ENCODE measurements at places on chromosomes 4 and X.

- no peak for DNase-seq
Measured at GRCh38 chr4:81604683-81605218, 133.0 kb upstream of the RASGEF1B start.

GRCh38 chr4:169080981-169081380 lies 70.9 kb upstream of the CBR4 start:
- DNase-seq: peak; percentile 5

- no peak for DNase-seq
Measured at GRCh38 chr4:62344915-62345314, 1144.8 kb downstream of the ADGRL3 start.

GRCh38 chrX:131626681-131627296 lies 82.9 kb downstream of the OR13H1 start:
- DNase-seq: no peak

GRCh38 chrX:130841776-130842175 lies 61.2 kb downstream of the ENOX2 start:
- DNase-seq: no peak

GRCh38 chr4:163930086-163930485 lies 435.6 kb downstream of the TMA16 start:
- peak; percentile 9 for DNase-seq

- no peak for DNase-seq
Measured at GRCh38 chrX:18654875-18655836, 16.8 kb downstream of the RS1 start.

- DNase-seq: no peak
Measured at GRCh38 chr4:38609614-38610013, 54.4 kb upstream of the KLF3 start.

DNA sequence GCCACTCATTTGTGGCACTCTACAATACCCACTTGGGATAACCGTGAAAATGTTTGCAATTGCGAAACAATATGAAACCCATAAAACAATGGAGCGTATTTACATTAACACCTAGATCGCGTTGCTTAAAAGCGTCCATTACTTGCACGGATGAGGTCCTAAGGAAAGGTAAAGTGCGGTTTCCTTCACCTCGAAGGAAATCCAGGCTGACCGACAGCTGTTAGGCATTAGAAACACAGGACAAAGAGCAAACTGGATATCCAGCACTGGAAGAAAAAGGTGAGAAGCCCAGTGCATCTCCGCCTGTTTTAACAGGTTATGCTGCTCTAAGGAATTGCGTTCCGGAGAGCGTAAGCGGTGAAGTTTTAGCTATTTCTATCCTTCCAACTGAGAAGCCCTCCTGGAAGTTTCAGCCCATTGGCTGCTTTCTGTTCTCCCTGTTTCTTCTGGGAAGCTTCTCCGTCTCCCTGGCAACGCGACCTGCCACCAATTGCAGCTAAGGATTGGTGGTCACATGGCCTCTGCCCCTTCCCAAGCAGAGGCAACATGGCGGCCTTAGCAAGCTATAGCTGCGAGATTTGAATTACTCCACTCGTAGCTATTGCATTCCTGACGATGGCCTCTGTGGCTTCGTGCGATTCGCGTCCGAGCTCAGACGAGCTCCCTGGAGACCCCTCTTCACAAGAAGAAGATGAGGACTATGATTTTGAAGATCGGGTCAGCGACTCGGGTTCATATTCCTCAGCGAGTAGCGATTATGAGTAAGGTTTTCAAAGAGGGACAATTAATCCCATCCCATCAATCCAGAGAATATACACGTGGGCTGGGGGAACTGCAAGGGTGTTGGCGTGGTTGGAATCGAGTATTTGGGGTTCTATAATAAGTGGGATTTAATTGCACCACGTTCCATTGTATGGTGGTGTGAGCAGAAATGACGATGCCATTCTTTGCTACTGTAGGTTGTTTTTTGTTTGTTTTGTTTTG lies at the start of gene INTU:
INTU (plus strand) TSS at position 538 of the 984 bp plus-strand sequence; CDS start at position 616, 78 bp downstream.
- peak; percentile 94 for DNase-seq

DNA sequence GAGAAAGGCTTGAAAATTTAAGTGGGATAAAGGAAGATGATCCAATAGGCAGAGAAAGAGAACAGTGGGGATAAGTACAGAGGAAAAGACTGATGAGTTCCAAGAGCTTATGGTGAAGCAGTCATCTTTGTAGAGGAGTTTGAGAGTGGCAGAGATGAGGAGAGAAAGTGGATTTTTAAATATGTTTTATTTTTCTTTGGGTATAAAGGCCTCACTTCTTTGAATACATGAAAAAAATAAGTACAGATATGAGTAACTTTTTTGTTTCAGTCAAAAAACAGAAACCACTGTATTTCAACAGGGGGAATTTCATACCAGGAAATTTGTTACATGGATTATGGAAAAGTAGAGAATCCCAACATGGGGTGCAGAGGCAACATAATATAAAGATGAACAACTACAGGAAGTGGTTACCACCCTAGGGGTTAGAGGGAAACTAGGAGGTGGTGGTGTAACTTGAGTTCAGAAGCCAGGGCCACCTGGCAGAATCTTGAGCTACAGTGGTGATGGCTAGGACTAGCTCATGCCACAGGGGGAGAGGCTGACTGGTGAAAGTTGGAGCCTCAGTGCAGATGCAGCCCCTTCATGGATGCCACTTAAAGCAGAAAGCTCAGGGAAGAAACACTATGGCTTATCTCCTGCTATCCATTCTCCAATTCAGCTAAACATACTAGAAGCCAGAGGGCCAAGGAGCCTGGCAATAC lies 3.4 kb upstream of the CYBB start:
- no peak for DNase-seq

GRCh38 chr4:109733728-109734127 lies 3.9 kb upstream of the PLA2G12A start:
- no peak for DNase-seq

DNA sequence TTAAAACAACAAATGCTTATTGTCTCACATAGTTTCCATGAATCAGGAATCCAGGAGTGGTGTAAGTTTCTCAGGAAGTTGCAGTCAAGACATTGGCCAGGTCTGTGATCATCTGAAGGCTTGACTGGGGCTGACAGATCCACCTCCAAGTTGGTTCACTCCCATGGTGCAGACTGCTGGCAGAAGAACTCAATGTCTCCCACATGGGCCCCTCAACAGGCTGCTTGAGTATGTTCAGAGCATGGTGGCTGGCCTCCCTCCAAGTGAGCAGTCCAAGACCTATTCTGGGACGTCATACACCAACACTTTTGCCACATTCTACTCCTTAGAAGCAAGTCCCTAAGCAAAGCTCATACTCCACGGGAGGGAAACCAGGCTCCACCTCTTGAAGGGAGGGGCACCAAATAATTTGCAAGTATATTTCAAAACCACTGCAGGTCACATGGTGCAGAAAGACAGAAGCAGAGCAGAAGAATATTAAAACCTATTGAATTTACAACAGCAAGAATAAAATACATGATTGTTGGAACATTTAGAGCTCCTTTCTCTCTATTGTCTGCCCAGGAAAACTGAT lies 35.3 kb downstream of the LGI2 start:
- no peak for DNase-seq

- DNase-seq: peak; percentile 40
Measured at GRCh38 chr4:76690011-76690905, 207.7 kb downstream of the SOWAHB start.

- no peak for DNase-seq
Measured at GRCh38 chr4:140222171-140222570, 68.2 kb upstream of the MAML3 start.

GRCh38 chr4:124564121-124564520 lies 148.4 kb downstream of the ANKRD50 start:
- DNase-seq: no peak

- DNase-seq: no peak
Measured at GRCh38 chrX:1261285-1261684, 7.3 kb upstream of the CSF2RA start.

- no peak for DNase-seq
Measured at GRCh38 chr4:24172406-24172805, 282.6 kb upstream of the PPARGC1A start.

DNA sequence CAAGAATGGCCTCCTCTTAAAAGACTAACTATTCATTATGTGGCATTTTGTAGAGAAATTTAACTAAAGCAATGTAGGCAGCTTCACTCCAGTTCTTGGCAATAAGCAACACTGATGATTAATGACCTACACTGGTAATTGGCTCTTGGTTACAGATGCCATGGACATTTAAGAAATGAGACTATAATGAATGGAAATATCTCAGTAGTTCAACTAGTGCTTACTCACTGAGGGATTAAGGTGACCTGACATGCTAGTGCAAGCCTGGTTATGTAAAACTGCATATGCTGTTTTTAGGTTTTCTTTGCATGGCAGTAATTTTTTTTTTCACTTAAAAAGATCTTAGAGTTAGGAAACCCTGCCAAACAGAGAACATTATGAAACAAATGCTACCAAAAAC lies 152.7 kb upstream of the AADAT start:
- DNase-seq: no peak

GRCh38 chr4:174086829-174087799 lies 196.4 kb downstream of the FBXO8 start:
- DNase-seq: no peak

GRCh38 chrX:40374486-40374885 lies 206.3 kb upstream of the ATP6AP2 start:
- DNase-seq: no peak

DNA sequence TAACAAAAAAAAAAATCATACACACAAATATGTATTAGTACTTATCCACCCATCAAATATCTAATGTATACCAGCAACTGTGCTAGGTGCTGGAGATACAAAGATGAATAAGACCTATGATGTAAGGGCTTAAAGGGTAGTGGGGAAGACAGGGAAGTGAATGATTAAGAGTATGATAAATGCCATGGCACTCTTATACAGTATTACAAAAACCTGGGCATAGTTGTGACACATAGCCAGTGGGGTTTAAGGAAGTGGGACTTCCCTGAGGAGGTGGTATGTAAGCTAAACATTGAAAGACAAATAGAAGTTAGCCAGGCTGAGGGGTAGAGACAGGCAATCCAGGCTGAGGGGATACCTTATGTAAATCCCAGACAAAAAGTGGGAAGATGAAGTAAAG lies 23.5 kb downstream of the CHM start:
- peak; percentile 0 for DNase-seq

DNA sequence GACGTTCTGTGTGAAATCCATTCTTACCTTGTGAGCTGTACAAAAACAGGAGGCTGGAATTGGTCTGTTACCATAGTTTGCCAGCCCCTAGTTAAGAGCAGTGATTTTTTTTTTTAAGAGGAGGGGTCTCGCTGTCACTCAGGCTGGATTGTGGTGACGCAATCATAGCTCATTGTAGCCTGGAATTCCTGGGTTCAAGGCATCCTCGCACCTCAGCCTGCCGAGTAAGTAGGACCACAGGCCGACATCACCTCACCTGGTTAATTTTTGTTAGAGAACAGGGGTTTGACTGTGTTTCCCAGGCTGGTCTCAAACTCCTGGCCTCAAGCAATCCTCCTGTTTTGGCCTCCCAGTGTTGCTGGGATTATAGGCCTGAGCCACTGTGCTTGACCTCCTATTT lies 7.5 kb downstream of the USP9X start:
- DNase-seq: no peak

DNA sequence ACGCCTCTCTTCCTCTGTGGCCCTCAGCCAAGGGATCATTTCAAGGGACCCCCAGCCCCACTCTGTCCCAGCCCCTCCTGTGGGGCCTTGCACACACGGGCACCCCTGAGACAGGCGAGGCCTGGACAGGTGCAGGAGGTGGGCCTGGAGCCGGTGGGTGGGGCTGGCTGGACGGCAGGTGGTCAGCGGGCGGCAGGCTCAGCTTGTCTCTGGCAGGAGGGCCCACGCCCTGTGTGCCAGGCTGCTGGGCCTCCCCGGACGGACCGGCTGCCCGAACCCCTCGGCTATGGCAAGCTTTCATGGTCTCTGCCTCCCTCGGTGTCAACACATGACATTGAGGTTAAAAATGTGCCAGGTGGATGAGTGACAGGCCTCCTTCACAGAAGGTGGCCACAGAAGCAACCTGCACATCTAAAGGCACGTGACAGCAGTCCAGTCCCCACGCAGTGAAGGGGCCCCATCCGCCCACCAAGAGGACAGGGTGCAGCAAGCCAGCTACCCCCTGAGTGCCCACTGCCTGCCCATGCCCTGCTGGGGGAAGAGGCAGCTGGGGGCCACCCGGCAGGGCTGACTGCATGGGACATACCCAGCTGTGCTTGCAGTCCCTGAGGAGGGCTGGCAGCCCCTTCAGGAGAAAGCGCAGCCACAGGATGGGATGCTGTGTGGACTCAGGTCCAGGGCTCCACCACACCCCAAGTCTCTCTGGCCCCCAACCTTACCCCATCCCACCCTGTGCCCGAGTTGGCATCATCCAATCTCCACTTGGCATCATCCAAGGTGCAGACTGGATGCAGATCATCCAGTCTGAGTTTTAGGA lies 109.3 kb downstream of the FAM53A start:
- DNase-seq: no peak

DNA sequence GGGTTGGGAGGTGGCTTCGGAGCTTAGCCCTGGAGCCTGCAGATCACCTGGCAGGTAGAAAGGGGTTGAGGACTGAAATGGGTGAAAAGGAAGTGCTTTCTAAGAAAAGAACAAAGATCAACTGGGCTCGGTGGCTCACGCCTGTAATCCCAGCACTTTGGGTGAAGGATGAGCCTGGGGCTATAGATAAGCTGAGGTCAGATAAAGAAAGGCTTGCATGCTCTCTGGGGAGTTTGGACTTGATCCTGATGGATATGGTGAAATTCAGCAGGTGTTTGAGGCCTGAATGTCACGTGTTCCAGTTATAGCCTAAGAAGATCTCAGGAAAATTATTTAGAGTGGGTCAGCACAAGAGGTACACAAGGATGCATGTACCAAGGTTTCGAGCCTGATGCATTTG lies 40.8 kb downstream of the SLC34A2 start:
- DNase-seq: no peak

GRCh38 chrX:46710425-46710824 lies 48.5 kb downstream of the SLC9A7 start:
- no peak for DNase-seq

DNA sequence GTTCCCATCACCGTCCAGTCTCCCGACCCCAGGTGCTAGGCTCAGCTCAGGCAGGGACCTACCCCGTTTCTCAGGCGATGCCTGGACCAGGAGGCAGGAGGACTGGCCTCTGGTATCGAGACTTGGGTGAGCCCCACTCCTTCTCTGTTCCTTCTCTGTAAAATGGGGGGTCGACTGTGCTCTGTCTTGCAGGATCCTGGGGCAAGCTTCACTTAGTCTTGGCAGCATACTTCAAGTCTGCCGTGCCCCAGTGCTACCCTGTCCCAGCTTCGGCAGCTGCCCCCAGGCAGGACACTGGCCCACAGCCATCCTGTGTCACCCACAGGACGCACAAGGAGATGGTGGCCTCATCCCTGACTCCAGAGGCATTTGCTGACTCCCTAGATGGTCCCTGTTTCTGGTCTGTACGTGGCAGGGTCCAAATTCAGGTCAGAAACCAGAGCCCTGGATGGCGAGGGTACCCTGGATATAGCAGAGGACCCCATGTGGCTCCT lies 7.0 kb upstream of the HAUS7 start:
- no peak for DNase-seq
